ENCODE measurements at places on chromosomes 7 and 10.
A peak's percentile ranks its signal among the peaks of the same experiment; 100 is the strongest.

DNA sequence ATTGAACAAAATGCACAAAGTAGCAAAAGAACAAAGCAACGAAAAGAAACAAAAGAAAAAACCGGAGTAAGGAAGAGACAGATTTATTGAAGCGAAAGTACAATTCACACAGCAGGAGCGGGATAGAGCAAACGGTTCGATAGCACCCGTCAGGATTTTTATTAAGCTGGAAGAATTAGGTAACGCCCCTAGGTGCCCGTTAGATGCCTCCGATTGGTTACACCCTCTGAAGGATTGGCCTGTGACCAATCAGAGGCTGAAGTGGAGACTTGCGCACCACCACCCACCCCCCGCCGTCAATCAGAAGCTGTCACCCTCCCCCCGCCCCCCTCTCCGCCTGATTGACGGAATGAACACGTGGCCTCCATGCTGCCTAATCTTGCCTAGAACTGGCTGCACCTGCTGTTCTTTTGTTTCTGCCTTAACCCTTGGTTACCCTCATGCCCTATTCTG, 16.8 kb downstream of the OCM2 start:
- H3K27me3 ChIP-seq: peaks cover 7% of the 10 kb centered on the region
- H3K36me3 ChIP-seq: peaks cover 3% of the 10 kb centered on the region

- H3K27me3 ChIP-seq: peaks cover 2% of the 10 kb centered on the region
- peaks cover 2% of the 10 kb centered on the region for H3K4me1 ChIP-seq
- H3K36me3 ChIP-seq: no peaks in the 10 kb centered on the region
- no peak overlapping the region for H3K4me3 ChIP-seq
These were observed 4.0 kb downstream of the ARHGAP22 start for GRCh38 chr10:48600645-48601505.

- no peak for DNase-seq
- no peak overlapping the region for H3K4me3 ChIP-seq
- no peak overlapping the region for H3K27ac ChIP-seq
- no peaks in the 10 kb centered on the region for H3K4me1 ChIP-seq
- H3K27me3 ChIP-seq: no peaks in the 10 kb centered on the region
These were observed 54.3 kb upstream of the PDGFA start for GRCh38 chr7:573933-574381.

DNA sequence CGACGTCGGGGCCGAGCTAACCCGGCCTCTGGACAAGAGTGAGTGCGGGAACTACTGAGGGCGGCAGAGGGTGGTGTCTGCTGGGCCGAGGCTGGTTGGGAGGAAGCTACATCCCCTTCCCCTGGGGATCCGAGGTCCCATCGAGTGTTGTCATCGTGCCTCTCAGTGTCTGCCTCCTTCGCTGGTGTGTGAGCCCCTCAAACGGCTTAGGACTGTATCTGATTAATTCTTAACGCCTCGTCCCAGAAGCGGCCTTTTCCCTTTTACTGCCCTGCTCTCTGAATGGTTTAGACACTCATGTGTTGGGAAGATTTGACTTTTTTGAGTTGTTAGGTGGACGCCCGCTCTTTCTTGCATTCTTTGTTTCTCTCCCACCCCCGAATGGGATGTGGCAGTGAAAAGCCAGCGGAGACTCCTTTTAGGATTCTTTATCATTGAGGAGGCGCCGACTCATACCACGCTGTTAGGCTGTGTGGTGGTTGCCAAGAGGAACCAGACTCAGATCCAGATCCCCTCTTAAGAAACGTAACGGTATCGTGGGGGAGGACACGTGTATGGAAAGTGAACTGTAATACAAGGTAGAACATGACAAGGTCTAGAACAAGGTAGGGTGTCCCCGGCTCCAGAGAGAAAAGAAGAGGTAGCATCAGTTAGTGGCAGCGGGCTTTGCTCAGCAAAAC, 631 bp downstream of the SUPV3L1 start:
- H3K27ac ChIP-seq: peak overlapping the region; percentile 100
- peaks cover 68% of the 10 kb centered on the region for H3K4me1 ChIP-seq
- H3K4me3 ChIP-seq: peak overlapping the region; percentile 98
- DNase-seq: peak; percentile 7
- H3K36me3 ChIP-seq: peaks cover 9% of the 10 kb centered on the region

DNA sequence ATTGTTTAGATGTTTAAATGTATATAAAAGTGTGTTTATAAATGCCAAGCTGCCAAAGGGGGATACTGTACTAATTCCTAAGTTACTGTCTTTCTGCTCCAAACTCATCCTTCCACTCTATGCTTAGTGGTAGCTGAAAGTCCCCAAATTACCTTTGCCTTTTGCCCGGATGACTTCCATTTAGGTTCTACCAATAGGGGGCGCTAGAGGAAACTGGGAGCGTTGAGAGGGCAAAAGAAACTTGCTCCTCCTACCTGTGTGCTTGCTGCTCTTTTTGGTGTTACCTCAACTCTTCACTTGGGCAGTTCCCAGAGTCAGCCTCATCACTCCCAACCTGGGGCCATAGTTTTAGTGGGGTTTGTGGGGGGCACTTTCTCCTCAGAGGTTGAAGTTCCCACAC, 5.9 kb upstream of the OR2A25 start:
- H3K4me1 ChIP-seq: no peaks in the 10 kb centered on the region
- no peak overlapping the region for H3K27ac ChIP-seq
- no peak overlapping the region for H3K4me3 ChIP-seq
- no peaks in the 10 kb centered on the region for H3K27me3 ChIP-seq

- DNase-seq: peak; percentile 78
- H3K4me3 ChIP-seq: peak overlapping the region; percentile 76
- peaks cover 5% of the 10 kb centered on the region for H3K27me3 ChIP-seq
These were observed 159.8 kb upstream of the ITGB1 start for GRCh38 chr10:33117816-33118215.

GRCh38 chr7:12550956-12551355, 19.6 kb upstream of the SCIN start:
- H3K27ac ChIP-seq: no peak overlapping the region
- H3K4me1 ChIP-seq: no peaks in the 10 kb centered on the region
- H3K27me3 ChIP-seq: no peaks in the 10 kb centered on the region

All from immature natural killer cell (primary cell).